Stimulated activated CD8-positive, alpha-beta memory T cell treated with anti-CD3 and anti-CD28 coated beads, Interleukin-4, amount 100 ng/mL, for 4 hours (primary cell): ENCODE measurements at places on chromosomes 7 and 10.

DNA sequence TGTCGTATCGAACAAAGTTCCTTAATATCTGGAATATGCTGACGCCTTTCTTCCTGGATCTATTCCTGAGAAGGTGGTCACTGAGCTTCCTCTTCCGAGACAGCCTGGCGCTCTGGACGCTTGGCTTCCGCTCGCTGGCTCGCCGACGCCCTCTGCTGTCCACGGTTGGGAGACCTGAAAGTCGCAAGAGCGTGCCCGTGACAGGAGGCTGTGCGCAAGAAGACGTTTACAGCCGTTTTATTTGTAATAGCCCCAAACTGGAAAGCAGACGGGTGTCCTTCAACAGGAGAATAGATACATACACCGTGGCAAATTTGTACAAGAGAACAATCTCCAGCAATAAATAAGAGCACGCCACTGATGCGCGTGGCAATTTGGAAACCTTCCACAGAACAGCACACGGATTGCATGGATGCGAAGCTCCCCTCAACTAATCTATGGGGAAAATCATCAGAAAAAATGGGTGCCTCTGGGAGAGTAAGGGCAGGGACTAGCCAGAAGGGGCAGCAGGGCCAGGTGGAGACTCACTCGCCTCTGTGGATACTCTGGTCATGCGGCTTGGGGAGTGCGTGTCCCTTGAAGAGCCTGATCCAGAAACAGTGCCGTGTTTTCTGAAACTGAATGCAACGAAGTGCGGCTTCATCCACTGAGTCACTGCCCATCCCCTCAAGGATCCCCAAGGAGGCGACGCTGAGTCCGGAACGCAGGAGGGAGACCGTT is 41.5 kb upstream of the BNIP3 start:
- peak; percentile 59 for DNase-seq

DNA sequence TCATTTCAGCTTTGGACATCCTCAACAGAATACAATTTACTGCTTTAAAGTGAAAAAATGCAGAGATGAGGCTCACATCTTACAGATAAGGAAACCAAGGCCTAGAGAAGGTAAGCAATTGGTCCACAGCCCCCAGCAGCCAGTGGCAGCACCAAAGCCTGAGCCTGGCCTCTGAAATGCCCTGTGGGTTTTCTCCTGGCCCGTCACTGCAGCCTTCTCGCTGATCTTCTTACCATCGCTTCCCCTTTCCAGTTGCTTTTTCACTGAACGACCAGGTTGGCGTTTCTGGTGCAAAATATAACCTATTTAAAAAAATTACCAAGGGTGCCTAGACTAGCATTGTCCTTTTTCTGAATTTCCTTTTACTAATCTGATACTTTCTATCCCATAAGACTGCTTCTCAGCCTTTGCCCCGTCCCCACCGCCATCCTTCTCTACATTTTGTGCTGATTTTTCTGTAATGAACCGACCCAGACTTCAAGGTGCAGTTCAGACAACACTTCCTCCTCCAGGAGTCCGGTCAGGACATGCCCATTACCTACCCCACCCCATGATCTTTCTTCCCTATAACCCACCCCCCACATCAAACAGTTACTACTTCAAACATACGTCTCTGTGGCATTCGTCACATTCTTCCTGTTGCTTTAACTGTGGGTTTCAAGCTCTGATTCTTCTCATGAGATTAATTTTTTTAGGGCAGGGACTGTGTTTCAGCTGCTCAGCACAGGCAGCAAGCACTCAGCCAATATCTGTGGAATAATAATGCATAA is 289.4 kb downstream of the DNAJB6 start:
- DNase-seq, result no peak

DNA sequence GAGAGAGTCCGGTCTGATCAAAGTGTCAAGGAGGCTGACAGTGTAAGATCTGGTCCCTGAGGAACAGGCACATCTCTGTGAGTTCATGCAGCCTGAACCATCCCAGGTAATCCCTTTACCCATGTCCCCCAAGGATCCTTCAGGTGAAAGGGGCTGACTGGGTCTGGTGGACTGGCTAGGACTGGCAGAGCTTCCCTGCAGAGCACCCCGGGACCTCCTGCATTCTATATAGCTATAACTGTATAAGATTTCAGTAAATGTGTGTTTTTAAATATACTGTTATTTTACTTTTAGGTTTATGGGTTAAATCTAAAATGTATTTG is 246.8 kb downstream of the ELMO1 start:
- DNase-seq, result no peak

DNA sequence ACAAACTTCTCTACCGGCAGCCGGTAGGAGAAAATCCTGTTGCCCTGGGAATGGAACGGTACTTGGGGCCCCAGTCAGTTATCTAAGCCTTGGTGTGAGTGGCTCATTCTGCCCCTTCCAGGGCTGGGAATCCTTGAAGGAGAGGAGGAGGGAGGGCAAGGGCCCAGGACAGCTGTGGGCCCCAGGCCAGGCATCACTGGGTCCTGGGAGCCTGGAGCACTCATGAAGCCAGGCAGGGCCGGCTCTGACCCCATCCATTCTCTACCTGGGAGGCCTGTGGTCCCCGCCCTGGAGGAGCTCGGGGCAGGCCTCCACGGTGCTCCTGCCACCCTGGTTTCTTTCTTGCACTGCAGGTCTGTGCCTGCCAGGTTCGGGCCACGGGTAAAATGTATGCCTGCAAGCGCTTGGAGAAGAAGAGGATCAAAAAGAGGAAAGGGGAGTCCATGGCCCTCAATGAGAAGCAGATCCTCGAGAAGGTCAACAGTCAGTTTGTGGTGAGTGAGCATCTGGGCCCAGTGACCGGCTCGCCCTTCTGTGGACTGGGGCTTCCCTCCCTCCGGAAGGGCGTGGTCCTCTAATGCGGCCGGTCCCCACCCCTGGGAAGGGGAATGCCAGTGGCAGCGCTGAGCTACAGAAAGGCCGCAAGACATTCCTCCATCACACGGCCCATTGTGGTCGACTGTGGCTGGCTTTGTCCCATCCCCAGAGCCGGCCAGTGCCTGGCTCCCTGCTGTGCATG is 111.3 kb downstream of the RGS10 start:
- no peak for DNase-seq

DNA sequence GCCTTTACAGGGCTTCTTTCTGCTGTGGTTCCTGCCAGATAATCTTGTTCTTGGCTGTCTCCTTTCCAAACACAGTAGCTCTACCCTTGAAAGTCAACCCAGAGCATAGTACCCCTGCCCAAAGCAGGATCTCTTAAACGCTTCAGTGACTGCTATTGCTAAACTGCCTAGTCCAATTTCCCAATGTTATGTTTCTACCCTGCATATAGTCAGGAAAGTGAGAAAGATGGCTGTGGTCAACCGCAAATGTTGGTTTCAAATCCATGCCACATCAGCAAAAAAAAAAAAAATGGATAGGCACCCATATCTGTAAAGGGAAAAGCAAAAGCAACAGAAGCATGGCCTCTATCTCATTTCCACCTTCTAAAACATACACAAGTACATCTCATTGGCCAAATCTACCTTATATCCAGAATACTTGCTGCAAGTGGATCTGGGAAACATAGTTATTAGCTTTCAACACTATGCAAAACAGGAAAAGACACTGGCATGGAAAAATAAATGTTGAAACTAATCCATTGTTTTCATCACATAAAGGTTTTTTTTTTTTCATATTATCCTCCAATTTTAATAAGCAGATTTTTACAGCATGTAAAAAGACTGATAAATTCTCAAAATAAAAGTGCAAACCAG is 59.8 kb downstream of the DNAJC1 start:
- DNase-seq, result no peak

DNA sequence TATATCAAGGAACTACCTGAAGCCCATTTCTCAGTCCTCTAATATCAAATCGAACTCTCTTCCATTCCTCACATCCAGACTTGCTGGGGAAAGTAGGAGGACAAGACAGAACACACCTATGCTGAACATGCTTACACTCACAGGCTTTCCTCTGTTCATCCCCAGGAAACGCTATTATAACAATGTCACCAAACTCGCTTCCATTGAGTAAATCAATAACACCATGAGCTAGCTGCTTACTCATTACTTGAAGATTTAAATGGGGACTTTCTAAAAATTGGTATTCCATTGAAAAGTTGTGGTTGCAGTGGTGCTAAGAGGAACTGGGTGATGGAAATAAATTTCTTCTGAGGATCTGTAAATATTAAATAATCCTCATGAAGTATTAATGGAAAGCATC is 88.8 kb downstream of the SLC25A13 start:
- no peak for DNase-seq

- DNase-seq, result no peak
Observed at GRCh38 chr10:104260775-104261115, 6.1 kb downstream of the GSTO1 start.

GRCh38 chr10:17758200-17758599 is 6.2 kb downstream of the TMEM236 start:
- no peak for DNase-seq

GRCh38 chr10:43042503-43043341 is 34.1 kb upstream of the RET start:
- DNase-seq, result no peak

DNA sequence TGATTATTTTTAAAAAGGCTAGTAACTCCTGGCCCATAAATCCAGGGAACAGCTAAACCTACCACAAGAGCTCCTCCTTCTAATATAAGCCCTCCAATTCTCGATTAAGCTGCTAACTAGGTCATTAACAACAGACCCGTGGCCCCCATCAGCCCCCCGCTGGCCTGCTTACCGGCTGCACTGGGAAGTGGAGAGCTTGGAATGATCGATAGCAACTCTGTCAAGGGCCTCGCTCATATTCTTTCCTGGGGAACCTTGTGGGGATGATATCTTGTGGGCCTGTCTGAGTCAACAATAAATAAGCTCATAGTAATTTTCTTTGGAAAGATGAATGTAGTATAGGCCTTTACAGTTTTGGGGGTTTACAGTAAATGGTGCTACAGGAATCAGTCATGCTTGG is 353.5 kb downstream of the TCERG1L start:
- DNase-seq, result no peak

GRCh38 chr10:30823651-30824050 is 194.1 kb upstream of the LYZL2 start:
- DNase-seq, result no peak

- DNase-seq, result no peak
Observed at GRCh38 chr7:34900891-34901513, 136.3 kb downstream of the DPY19L1 start.

DNA sequence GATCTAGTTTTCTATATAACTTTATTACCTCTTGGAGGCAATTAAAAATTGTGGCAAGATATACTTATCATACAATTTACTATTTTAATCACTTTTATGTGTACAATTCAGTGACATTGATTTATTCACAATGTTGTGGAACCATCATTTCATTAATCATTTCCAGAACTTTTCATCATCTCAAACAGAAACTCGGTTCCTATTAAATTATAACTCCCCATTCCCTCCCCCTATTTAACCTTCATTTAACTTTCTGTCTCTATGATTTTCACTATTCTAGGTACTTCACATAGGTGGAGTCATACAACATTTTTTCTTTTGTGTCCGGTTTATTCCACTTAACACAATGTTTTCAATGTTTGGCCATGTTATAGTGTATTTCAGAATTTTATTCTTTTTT is 252.8 kb downstream of the REEP3 start:
- no peak for DNase-seq

GRCh38 chr7:42831006-42831717 is 80.7 kb downstream of the C7orf25 start:
- DNase-seq, result no peak

DNA sequence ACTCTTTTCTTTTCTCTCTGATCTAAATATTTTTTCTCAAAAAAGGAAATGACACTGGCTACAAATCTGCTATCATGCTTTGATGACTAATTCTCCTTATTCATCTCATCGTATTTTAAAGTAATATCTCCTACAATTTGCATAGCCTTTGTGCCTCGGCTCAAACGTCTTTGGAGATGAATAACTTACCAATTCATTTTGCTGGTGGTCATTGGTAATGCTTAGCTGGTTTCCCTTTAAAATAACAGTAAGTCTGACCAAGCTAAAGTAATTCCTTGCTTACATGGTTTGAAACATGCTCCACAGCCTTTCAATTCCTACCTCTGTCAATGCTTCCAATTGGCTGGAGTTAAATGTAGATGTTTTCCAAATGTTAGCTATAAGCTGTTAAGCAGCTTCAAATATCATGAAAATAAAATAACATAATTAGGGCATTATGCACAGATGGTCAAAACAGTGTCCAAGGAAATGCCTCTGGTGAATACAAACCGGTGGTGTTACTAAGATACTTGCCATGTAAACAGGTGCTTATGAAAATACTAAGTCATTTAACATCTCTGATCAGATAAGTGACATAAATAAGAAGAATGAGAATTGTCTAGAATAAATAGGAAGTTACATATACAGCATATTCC is 435.0 kb downstream of the POM121L12 start:
- DNase-seq, result no peak

GRCh38 chr7:84281518-84281917 is 86.9 kb upstream of the SEMA3A start:
- DNase-seq, result no peak

DNA sequence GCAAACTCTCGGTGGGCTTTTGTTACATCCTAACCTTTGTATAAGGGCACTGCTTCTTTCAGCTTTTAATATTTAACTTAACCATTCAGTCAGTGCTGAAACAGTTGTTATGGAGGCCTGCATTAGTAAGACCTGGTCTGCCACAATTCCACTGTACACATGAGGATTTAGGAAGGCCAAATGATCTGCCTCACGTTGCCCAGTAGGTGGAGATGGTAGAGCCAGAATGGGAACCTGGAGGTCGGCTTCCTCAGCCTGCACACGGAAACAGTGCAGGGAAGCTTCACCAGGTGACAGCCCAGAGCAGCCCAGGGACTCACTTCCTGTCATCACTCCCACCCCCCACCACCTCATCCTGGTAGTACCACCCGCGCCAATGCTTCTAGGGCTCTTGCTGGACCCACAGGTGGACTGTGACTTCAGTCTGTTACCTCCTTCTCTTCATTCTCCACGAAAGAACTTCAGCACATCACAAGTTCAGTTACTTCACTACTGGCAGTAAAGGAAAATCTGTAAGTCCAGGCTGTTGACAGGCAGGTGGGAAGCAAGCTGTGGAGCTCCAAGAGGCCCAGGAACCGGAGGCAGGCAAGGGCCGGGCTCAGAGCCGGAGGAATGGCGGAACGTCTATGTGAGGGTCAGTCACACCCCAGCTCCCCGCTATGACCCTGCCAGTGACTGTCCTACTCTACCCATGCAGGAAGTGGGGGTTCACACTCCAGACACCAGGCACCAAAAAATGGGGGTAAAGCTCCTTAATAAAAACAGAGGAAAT is 480.3 kb upstream of the C7orf33 start:
- DNase-seq, result no peak

- no peak for DNase-seq
Observed at GRCh38 chr7:158803367-158803969, 25.8 kb downstream of the ESYT2 start.

DNA sequence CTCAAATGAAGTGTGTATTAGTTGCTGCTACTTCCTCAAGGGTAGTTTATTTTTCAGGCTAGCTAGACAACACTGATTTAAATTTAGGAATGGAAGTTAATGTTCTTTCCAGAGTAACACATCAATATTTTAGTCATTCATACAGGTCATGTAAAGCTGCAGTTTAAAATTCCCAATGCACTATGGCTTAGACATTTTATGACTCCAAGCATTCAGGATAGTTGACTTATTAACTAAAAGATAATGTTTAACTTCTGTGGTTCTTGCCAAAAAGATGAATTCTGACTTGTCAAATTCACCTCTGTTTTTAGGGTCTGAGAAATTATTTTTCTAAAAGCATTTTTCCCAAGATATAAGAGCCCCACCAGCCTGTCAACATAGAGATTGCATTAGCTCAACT is 131.9 kb downstream of the TFPI2 start:
- DNase-seq, result no peak
